Smooth muscle cell of the pulmonary artery (primary cell): ENCODE measurements at places on chromosomes 3 and 15. TPM values are rescaled to one million over a fixed set of nuclear protein-coding genes. Genes with fewer than 3 reads are reported as not detected.

The C3orf38 gene
- total RNA-seq = 19.0 and 26.7 TPM in 2 replicates

The GP5 gene
- total RNA-seq = 0.33 and 0.69 TPM in 2 replicates

The TTLL13 gene
- total RNA-seq = 0.07 TPM in 1 of 2 replicates, not detected in the other

The ELL3 gene
- 3.0 and 3.1 TPM in 2 replicates for total RNA-seq

The PLCB2 gene
- total RNA-seq = 0.07 and 0.43 TPM in 2 replicates

The IGF2BP2 gene
- total RNA-seq = 29.5 and 39.6 TPM in 2 replicates

The TMC3 gene
- total RNA-seq = 0.13 and 0.20 TPM in 2 replicates

The TRANK1 gene
- total RNA-seq = 10.3 and 15.6 TPM in 2 replicates

The PRR23C gene
- total RNA-seq = not detected in 2 replicates

The CX3CR1 gene
- under 0.01 TPM in 1 of 2 replicates, not detected in the other for total RNA-seq

The SLC28A2 gene
- total RNA-seq = not detected in 2 replicates

The TRH gene
- 0.10 and 0.20 TPM in 2 replicates for total RNA-seq

The LRRK1 gene
- total RNA-seq = 11.7 and 16.6 TPM in 2 replicates

The ROBO2 gene
- total RNA-seq = 0.43 and 1.4 TPM in 2 replicates

The COL6A5 gene
- total RNA-seq = not detected in 2 replicates

The MORC1 gene
- total RNA-seq = not detected in 2 replicates

The CHST13 gene
- not detected in 2 replicates for total RNA-seq

The TNFSF10 gene
- total RNA-seq = 0.33 and 1.1 TPM in 2 replicates

The PAQR5 gene
- 0.03 and 2.7 TPM in 2 replicates for total RNA-seq

The TNNC1 gene
- 0.23 and 2.6 TPM in 2 replicates for total RNA-seq

The SLC51B gene
- total RNA-seq = not detected in 2 replicates

The GABRG3 gene
- total RNA-seq = not detected in 2 replicates

The PAQR9 gene
- 0.20 and 0.36 TPM in 2 replicates for total RNA-seq

The ZPLD1 gene
- total RNA-seq = 0.13 and 1.1 TPM in 2 replicates

The EPB42 gene
- total RNA-seq = 0.23 TPM in 1 of 2 replicates, not detected in the other

The COL6A6 gene
- total RNA-seq = 0.23 and 2.7 TPM in 2 replicates

The FRMD4B gene
- total RNA-seq = 0.83 and 4.2 TPM in 2 replicates

The AADAC gene
- total RNA-seq = 1.9 and 17.6 TPM in 2 replicates

The EFHB gene
- 0.63 and 0.72 TPM in 2 replicates for total RNA-seq

The CPA3 gene
- total RNA-seq = not detected in 2 replicates

The SMCO1 gene
- total RNA-seq = not detected in 2 replicates

The HIGD2B gene
- total RNA-seq = 0.10 TPM in 1 of 2 replicates, not detected in the other

The FAM240A gene
- not detected in 2 replicates for total RNA-seq

The MESP2 gene
- total RNA-seq = 0.66 and 0.78 TPM in 2 replicates

The STAB1 gene
- total RNA-seq = 0.50 and 0.59 TPM in 2 replicates

The PRICKLE2 gene
- 31.0 and 35.4 TPM in 2 replicates for total RNA-seq

The CASR gene
- total RNA-seq = not detected in 2 replicates

The COPG1 gene
- total RNA-seq = 313 and 371 TPM in 2 replicates

The CPN2 gene
- total RNA-seq = not detected in 2 replicates

The C3orf22 gene
- not detected in 2 replicates for total RNA-seq
